ENCODE measurements at places on chromosomes 4 and X. TPM values are rescaled to one million over a fixed set of nuclear protein-coding genes. Genes with fewer than 3 reads are reported as not detected.

Gene SMIM14
- 60.2 TPM for polyA plus RNA-seq

Gene SLC7A11
- 1.9 TPM for polyA plus RNA-seq

Gene CSAG1
- not detected for polyA plus RNA-seq

Gene DMRTC1B
- polyA plus RNA-seq = 3.8 TPM

Gene RXFP1
- 0.44 TPM for polyA plus RNA-seq

Gene SPANXC
- polyA plus RNA-seq = not detected

Gene SOD3
- polyA plus RNA-seq = 9.8 TPM

Gene ZDHHC9
- 44.3 TPM for polyA plus RNA-seq

Gene TLR8
- polyA plus RNA-seq = 0.25 TPM

DNA sequence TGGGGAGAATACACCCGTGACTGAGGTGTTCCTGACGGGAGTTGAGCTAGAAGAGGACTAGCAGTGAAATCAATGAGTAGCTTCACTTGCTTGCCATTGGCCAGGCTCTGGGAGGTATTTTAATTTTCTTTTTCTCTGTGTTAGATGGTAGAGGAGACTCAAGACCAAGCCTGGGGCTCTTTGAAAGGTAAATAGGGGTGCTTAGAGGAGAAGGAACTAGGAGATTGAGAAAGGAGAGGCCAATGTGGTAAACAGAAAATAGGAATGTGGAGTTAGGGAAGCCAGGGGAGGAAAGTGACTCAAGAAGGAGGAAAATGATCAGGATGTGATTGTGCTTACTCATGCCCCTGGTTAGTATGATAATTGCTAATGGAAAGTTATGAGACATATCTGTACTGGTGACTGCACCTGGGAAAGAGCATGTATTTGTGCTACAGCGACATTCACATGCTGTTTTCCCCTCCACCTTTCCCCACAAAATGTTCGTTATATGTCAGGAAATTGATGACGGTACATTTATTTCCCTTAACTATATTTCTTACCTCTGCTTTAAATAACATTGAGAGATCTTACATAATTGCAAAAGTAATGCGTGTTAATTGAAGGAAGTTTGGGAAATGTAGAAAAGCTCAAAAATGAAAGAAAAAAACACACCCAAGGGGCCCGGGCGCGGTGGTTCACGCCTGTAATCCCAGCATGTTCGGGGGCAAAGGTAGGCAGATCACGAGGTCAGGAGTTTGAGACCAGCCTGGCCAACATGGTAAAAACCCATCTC, 16.9 kb upstream of the LRBA start:
- no peak for DNase-seq

DNA sequence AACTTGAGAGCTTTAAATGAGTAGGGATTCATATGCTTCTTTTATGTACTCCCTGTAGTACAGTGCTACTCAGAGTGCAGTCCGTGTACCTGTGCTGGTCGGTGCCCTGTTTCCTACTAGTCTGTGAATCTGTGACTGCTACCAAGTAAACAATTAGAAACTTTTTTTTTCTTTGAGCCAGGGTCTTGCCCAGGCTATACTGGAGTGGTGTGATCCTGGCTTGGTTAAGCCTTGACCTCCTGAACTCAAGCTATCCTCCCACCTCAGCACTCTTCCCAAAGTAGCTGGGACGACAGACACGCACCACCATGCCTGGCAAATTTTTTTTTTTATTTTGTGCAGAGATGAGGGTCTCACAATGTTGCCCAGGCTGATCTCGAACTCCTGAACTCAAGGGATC, 6.4 kb upstream of the GPC3 start:
- DNase-seq = no peak

DNA sequence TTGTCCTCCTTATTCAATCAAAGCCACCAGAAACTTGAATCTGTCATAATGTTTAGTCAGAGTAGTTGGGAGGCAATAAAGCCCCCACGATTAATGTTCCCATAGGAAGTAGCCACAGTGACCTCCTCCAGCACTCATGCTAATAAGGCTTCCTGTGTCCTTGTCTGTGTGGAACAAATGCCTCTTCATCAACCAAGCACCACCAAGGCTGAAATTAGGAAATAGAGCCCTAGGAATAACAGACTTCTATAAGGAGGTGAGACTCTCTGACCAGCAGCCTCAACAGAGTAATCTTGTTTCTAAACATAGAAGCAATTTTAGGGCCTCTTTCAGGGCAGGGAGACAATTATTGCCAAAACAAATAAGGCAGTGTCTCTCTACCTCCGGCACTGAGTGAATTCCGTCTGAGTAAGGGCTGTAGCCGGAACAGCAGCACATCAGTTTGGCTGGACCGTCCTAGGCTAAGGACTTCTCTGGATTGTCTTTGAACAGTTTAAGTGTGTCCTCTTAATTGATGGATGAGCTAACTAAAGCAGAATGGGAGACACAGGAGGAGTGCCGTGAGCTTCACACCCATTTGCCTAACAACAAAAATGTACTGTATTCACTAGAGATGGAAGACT, 329.2 kb upstream of the HAND2 start:
- no peak for DNase-seq

GRCh38 chr4:40206426-40206825, 9.6 kb downstream of the RHOH start:
- DNase-seq = no peak

GRCh38 chrX:79165806-79166205, 21.3 kb downstream of the GPR174 start:
- no peak for DNase-seq

DNA sequence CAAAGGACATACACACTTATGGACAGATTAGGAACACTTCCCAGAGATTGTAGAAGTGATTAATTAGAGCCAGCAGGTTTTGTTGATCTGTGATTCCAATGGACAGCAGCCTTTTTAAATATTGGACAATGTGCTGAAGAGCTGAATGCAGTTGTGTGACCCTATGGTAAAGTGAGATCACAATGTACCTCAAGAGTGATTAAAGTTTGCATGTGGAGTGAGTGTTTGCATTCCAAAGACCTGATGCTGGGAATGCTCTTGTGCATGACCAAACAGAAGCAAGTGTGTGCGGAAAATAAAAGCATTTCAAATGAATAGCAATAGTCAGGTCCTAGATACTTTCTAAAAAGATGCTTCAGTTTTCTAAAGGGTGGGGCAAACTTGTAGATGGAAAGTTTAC, 154.1 kb downstream of the BANK1 start:
- no peak for DNase-seq

- DNase-seq = no peak
These were observed 94.1 kb upstream of the MID1 start for GRCh38 chrX:10714531-10714930.

DNA sequence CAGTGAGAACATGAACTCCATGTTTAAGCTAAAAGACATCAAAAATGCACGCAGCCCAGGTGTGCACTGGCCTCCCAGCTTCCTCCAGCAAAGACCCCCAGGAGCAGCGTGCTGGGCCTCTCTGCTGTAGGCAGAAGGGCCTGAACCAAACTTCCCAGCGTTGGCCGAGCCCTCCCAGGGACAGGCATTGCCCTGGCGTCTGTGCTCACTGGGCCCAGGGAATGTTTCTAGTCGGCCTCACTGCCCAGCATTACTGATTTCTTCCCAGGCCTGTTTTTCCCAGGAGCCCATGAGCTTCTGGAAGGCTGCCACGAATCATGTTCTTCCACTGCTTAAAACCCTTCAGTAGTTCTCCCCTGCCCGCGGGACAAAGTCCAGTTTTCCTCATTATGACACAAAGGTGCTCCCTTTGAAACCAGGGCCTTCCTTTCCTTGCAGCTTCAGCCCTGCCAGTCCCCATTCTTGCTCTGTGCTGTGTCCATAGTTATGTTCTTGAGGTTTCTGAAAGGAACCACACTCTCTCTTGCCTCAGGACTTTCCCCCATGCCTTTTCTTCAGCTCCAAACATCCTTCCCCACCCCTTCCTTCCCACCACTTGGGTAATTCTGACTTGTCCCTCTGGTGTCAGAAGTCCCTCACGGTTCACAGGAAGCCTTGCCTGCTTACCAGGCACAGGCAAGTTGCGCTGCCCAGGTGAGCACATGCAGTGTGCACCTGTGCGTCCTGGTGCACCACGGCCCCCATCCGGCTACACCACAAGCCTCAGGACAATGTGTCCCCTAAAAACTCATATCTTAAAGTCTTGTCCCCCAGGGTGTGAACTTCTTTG, 93.4 kb upstream of the ENPP6 start:
- no peak for DNase-seq

GRCh38 chr4:165563851-165564250, 185.0 kb downstream of the CPE start:
- DNase-seq = no peak

GRCh38 chr4:15498356-15498755, 28.7 kb downstream of the CC2D2A start:
- DNase-seq = no peak

DNA sequence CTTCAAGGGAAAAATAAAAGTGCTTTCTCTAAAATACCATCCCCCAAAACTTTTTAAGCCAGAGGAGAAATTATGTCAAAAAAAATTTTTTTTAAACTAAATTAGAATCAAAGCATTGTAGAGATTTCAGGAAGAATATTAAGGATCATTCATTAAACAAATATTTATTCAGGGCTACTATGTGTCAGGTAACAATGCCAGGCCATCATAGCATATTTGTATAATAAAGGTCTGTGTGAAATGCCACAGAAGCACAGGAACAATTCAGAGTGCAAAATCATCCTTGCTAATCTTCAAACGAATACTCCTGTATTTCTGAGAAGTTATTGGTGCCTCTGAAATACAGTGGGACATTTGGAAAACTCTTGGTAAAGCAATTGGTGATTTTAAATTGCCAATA, 2.0 kb downstream of the CCDC160 start:
- no peak for DNase-seq

- no peak for DNase-seq
These were observed 136.2 kb downstream of the SMIM20 start for GRCh38 chr4:26050212-26050643.

- no peak for DNase-seq
These were observed 39.8 kb downstream of the XIAP start for GRCh38 chrX:123899701-123900100.

GRCh38 chrX:6990552-6991193, 156.8 kb upstream of the STS start:
- DNase-seq = no peak

GRCh38 chr4:4386736-4387392, at the start of gene NSG1:
TSS of gene NSG1 (plus strand) at chr4:4387102. CDS start at chr4:4387630, 528 bp downstream.
- no peak for DNase-seq

- DNase-seq = no peak
These were observed 28.5 kb upstream of the FGG start for GRCh38 chr4:154640999-154641398.

GRCh38 chr4:151862766-151863165, 102.0 kb upstream of the GATB start:
- DNase-seq = no peak

DNA sequence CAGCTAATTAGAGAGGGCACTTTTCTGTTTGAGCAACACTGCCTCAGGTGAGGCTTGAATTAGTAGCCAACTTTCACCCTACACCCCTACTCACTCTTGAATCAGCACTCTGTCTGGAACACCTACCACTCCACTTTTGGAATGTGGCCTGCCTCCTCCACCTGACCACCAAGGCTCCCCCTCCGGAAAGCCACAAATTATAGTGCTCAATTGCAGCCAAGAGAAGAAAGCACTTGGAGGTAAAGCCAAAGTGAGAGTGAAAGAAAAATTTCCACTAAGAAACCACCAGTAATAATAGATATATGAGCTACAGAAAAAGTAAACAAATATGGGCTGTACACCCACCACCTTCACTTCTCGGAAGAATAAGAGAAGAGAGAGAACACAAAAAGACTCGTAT, 41.1 kb downstream of the PPP3CA start:
- no peak for DNase-seq

- DNase-seq = no peak
These were observed 231.2 kb upstream of the CPEB2 start for GRCh38 chr4:14771094-14771493.

DNA sequence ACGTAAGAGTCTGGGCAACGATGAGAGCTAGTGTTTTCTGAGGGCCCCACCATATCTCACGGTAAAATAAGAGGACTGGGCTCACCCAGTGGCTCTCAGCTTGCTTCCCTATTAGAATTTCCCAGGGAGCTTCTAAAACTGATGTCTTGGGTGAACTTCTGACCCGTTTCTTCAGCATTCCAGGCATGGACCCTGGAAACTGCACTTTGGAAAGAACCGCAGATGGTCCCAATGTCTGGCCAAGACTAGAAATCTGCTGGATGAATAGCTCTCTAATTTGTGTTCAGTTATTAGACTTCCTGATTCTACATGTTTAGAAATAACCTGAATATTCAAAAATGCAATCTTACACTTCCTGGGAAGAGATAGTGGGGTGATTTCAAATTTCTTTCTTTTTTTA, 127.8 kb downstream of the ANOS1 start:
- DNase-seq = no peak

GRCh38 chr4:150600812-150601445, 19.0 kb downstream of the MAB21L2 start:
- no peak for DNase-seq

DNA sequence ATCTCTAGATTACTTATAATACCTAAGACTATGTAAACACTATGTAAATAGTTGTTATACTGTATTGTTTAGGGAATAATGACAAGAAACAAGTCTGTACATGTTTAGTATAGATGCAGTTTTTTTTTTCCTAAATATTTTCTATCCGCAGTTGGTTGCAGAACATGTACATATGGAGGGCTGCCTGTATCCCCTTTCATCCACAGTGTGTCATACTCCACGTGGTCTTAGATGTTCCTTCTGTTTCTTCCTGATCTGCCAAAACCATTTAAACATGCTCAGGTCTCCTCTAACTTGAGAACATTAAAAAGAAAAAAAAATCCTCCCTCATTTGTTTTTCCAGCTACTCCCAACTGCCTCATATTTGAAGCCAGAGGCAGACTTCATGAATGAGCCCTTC, 14.0 kb downstream of the OCIAD1 start:
- no peak for DNase-seq

DNA sequence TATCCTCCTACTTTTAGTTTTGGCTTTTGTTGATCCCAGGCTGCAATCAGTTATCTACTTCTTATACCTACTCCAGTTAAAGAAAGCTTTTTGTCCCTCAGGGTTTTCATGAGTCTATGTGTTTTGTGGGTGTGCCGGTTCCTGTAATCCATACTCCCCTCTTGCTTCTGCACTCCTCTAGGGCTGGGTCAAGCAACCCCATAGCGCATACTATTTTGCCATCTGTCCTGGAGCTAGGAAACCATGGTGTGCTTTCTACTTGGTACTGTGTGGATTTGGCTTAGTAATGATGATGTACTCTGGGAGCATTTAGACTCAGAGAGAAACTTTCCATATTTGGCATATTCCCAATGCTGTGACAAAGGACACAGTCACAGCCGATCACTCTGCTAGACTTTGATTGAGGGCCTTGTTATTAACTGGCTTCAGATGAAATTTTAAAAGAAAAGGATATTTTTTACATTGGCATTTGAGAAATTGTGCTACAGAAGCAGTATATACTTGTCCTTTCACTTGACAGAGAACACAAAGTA, 86.1 kb upstream of the GRXCR1 start:
- no peak for DNase-seq

Measured in right renal cortex interstitium (tissue), 3 donors.